Activated naive CD8-positive, alpha-beta T cell treated with anti-CD3 and anti-CD28 coated beads, Interleukin-2, amount 10 ng/mL, durations not matched to agents 7 days and 5 days (primary cell): ENCODE measurements at places on chromosomes 2 and 18.
A peak's percentile ranks its signal among the peaks of the same experiment; 100 is the strongest.

DNA sequence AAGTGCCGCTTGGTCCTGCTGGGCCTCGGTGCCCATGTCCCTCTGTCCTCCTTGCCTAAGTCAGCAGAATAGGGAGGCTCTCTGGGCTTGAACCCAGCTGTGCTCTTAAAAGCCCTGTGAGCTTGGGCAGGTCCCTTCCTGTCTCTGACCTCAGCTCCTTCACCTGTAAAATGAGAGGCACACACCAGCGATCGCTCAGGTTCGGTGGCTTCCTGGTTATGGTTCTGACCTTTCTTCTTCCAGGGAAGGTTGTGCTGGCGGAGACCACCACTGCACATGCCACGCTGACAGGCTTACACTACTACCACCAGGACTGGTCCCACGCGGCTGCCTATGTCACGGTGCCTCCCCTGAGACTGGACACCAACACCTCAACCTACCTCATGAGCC lies 36.1 kb upstream of the MAPRE3 start:
- DNase-seq = no peak

DNA sequence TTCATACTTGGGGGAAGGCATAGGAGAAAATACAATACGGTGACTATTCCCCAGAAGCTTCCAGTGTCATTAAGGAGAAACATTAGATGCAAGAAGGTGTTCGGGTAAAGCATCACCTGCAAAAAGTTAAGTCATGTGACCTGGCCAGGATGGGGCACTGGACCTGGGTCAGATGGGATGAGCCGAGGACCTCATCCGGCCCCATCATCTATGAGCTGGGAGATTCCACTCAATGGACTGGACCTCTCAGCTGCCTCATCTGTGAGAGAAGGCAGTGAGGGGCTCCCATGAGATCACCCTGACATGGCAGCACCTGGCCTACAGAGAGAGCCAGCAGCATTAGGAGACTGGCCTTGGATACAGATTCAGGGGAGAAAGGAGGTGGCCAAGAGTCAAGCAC lies 111.4 kb upstream of the TEX51 start:
- no peak for DNase-seq

GRCh38 chr2:119771331-119771730 lies 11.6 kb downstream of the PTPN4 start:
- no peak for DNase-seq

DNA sequence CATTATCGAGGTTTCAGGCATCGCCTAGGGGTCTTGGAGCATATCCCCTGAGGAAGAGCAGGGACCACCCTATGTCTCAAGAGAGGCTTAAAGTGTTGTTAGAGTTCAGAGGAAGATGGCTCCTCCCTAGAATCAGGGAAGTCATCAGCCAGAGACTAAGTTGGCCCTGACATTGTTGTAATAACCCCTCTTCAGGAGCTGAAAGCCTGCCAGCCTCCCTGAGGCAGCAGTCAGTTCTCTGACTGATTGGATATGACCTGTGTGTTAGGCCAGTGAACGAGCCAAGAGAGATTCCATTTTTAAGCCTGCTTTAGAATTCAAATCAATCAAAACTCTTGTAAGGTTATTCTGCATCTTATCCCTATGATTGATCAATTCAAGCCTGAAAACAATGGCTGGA lies 34.9 kb downstream of the ARHGAP28 start:
- no peak for DNase-seq

GRCh38 chr2:223541546-223541945 lies 60.6 kb downstream of the SCG2 start:
- DNase-seq = no peak

GRCh38 chr2:172510088-172510487 lies 45.8 kb upstream of the PDK1 start:
- DNase-seq = no peak

GRCh38 chr2:191386938-191387536 lies 141.8 kb downstream of the MYO1B start:
- no peak for DNase-seq

DNA sequence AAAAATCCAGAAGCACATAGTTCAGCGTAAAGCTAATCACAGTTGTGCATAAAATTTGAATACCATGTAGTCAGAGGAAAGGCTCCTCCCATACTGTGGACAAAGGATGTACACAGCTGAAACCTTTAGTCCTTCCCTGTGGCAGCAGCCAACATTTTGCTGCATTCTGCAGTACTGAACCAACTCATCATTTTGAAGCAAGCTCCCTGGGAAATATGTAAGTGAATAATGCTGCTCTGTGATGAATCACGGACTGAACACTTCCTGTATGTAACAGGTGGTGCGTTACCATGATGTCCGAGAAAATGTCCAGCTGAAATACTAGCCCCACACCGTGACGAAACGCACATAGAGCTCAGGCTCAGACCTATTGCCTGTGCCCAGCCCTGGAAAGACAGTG lies 421.1 kb upstream of the RAB12 start:
- no peak for DNase-seq

GRCh38 chr2:211455216-211455841 lies 898.9 kb downstream of the CPS1 start:
- DNase-seq = no peak

DNA sequence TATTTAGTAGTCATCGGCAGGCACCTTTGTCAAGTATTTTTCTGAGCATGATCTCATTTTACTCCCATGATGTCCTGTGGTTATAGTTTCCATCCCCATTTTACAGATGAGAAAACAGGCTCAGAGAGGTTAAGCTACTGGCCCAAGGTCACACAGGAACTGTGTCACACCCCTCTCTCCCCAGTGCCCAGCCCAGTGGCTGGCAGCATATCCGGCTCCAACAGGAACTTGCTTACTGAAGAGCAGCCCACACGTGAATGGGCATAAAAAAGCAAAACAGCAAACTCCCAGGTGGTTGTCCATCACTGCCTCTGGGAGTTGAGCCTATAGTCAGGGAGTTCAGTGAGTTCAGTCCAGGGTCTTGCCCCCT lies 8.3 kb upstream of the KLF11 start:
- no peak for DNase-seq

GRCh38 chr2:234404957-234405356 lies 91.9 kb downstream of the ARL4C start:
- no peak for DNase-seq

GRCh38 chr2:238986491-238987351 lies 138.8 kb downstream of the TWIST2 start:
- no peak for DNase-seq

GRCh38 chr2:143954844-143955243 lies 565.1 kb downstream of the ZEB2 start:
- DNase-seq = no peak

- DNase-seq = no peak
Observed at GRCh38 chr18:57619876-57620275, 1.8 kb downstream of the NARS1 start.

DNA sequence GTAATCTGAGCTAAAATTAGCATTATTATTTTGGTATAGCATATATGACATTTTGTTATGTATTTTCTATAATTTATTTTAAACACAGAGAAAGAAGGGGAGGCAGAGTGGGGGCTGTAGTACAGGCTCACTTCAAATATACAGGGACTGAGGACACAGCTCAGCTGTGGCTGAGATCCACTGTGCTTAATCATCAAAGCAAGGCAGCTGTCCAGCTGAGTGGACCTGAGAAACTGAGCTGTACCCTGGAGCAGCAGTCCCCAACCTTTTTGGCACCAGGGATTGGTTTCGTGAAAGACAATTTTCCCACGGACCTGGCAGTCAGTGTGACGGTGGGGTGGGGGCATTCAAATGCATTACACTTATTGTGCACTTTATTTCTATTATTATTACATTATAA lies 687.2 kb downstream of the RNF144A start:
- DNase-seq = no peak

DNA sequence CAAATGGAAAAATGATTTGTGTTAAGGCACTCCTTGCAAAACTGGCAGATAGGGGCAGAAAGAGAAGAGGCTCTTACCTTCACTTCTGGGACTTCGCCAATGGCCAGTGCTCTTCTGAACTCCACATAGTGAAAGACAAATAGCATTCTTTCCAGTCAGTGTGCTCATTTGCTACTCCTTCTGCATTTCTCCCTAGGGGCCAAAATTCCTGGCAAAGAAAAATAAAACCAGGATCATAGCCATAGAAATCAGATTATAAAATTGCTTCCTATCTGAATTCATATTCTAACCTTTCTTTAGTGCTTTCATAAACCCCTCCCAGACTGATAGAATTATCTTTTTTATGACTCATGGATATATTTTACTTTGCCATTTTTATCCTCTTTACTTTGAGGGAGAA lies 56.9 kb upstream of the PELI1 start:
- no peak for DNase-seq

- DNase-seq = peak; percentile 67
Observed at GRCh38 chr2:96531872-96532505, 4.6 kb upstream of the ARID5A start.

DNA sequence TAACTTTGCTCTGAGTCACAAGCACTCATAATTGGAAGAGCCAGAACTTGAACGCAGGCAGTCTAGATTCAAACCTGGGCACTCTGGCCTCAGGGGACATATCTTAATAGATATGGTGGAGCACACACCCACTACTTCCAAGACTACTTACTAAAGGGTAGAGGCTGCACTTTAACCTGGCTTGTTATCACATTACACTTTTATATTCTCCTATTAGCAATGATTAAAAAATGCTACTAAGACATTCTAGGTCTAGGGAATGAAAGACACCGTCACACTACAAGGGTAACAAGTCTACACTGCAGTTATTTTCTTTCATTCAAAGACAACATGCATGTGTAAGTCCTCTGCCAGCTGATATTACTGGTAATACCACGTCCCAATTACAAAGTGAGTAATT lies 258.8 kb downstream of the ZNF521 start:
- DNase-seq = no peak

- DNase-seq = peak; percentile 74
Observed at GRCh38 chr2:26692279-26692896, at the start of gene KCNK3. TSS of gene KCNK3 (plus strand) at chr2:26692722. CDS start at chr2:26692876, 154 bp downstream.

- no peak for DNase-seq
Observed at GRCh38 chr2:66530651-66531050, 95.7 kb downstream of the MEIS1 start.

DNA sequence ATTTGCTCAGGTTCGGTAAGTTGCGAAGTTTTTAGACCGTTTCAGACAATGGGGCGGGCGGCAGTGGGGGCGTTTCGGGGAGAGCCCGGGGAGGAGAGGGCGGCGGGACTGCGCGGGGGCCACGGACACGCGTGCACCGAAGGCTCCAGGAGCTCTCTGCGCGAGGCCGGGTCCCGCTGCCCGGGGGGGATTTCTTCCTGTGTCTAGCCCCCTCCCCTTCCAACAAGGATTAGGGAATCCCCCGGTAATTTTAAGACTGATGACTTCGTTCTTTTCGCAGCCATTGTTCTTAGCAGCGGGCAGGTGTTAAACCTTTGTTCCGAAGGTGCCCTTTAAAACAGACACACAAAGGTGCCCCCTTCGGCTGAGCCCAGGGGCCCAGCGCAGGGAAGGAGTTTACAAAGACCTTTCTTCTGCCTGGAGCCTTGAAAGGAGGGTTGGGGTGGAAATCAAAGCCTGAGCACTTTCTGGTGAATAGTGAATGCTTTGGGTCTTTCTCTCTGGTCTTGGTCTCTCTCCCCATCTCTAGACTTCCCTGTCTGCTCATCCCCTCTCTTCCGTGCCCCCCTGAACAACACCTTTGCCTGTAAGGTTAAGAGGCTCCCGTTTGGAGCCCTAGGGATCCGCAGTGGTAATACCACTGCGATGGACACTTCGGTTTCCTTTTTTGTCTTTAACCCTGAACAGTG lies 2.1 kb downstream of the TRIB2 start:
- peak; percentile 43 for DNase-seq

DNA sequence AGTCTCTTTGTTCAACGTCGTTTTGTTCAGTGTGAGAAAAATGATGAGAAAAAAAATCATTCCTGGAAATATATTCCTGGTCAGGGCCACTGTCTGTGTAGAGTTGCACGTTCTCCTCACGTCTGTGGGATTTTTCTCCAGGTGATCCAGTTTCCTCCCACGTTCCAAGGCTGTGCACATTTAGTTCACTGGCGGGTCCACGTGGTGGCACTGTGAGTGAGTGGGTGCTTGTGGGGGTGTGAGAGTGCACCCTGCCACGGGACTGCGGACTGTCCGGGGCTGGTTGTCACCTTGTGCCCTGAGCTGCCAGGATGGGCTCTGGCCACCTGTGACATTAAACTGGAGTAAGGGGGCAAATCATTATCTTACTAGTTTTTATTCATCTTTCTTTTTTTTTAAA lies 30.3 kb upstream of the ACYP2 start:
- DNase-seq = no peak

DNA sequence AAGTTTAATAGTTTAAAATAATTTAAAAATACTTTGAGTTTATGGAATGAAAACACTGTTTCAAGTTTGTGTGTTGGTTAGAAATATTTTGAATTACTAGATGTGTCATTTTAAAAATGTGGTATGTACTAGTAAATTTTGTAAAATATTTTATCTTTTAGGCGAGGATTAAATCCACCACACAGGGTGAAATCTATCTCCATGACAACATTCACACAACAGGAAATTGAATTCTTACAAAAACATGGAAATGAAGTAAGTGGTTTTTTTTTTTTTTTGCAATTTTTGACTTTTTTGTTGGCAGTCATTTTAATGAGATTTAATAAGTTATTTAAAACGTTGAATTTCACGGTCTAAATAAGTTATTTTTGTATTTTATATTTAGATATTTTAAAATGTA lies 19.4 kb downstream of the AGFG1 start:
- DNase-seq = no peak
